ENCODE measurements at places on chromosomes 6 and 20. TPM values are rescaled to one million over a fixed set of nuclear protein-coding genes. Genes with fewer than 3 reads are reported as not detected.

- DNase-seq = no peak
These were observed 59.3 kb upstream of the SPTLC3 start for GRCh38 chr20:12949429-12949980.

DNA sequence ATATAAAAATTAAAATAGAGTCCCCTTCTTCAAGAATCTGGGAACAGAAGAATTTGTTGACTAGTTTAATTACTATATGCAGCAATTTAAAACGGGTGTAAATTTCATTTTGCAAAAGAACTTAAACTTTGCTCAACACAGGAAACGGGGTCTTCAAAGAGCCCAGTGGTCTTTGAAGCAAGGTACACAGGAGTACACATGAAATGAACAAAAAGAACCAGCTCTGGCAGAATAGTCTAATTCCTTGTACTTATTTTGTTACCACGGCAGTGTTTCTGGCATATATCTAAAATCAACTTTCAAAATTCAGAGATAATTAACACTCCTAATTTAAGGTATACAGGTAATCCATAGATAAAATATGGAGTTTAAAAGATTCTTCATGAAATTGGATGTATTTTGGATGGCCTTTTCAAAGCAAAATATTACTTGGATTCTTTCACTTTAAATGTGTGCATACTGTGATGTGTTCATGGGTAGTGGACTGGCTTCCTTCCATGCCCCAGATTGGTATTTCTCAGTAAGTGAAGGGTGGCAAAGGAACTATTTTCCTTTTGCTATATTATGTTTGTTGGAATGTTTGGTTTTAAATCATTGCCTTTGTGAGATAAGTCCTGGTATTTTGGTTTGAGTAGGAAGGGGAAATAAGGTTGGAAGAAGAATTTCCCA is 96.8 kb upstream of the THEMIS start:
- DNase-seq = no peak

GRCh38 chr20:4041748-4042411 is 26.5 kb upstream of the RNF24 start:
- peak; percentile 99 for DNase-seq

DNA sequence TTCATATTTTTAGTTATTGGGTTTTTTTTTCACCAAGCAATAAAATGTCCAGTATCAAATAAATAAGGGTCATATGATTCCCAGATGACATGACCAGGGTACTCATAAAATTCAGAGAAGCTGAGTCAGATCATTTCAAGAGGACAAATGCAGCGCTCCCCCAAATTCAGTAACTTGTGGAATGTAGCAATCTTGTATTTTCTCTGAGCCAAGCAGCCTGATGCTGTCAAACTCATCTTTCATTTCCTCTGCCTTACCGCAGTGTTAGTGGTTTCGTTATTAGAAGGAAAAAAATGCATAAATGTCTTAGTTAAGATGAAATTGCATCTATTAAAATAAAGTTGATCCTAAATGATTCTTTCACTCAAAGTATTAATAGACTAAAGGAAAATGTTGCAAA is 57.8 kb upstream of the EDN1 start:
- DNase-seq = no peak

DNA sequence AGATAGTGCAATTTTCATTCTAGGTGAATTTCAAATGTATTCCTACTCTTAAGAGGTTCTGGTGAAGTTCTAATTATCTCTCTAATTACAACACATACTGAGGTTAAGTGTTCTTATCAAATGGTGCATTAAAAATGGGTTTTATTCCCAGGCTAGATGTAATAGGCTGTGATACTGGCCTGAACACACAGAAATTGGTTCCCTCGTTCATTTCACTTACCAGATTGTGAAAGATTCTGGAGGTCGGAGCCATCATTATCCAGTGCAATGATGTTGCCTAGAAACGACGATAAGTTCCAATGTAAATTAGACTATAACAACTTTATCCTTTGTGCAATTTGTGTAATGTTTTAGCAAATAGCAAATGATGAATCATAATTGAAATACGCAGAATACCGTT is 172.6 kb upstream of the SOX4 start:
- no peak for DNase-seq

Gene JPH2
- not detected for total RNA-seq

Gene ADGRF4
- 0.25 TPM for total RNA-seq

Gene CST5
- not detected for total RNA-seq

DNA sequence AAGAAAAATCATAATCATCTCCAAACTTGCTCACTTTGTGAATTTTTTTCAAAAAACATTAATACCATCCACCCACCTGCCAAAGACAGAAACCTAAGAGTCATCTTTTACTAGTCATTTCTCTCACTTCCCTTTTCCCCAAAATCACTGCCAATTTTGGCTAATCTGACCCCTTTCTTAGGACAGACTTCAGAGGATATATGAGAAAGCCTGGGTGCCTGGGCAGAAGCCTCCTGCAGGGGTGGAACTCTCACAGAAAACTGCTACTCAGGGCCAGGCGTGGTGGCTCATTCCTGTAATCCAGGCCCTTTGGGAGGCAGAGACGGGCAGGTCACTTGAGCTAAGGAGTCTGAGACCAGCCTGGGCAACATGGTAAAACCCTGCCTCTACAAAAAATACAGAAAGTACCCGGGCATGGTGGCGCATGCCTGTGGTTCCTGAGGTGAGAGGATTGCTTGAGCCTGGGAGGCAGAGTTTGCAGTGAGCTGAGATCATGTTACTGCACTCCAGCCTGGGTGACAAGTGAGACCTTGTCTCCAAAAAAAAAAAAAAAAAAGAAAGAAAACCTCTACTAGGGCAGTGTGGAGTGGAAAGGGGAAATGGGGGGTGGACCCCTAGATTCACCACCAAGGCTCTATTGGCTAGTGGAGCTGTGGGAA is 3.8 kb downstream of the DEK start:
- peak; percentile 84 for DNase-seq

- no peak for DNase-seq
These were observed 386.6 kb upstream of the ARID1B start for GRCh38 chr6:156390621-156391020.

DNA sequence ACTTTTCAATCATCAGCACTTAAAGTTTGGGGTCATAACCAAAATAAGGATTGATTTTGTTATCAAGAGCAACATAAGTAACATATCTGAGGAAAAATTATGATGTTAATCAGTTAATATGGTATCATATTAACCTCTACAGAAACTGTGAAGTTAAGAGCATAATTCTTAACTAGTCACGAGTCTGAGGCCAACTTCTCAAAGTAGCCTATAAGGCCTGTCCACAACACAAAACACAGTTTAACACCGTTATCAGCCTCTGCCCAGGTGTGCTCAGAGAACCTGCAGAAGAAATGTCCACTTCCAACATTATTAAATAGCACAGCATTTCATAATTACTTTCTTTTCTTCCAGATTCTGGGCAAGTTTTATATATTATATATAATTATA is 1.1 kb downstream of the STX7 start:
- DNase-seq = no peak

- no peak for DNase-seq
These were observed 105.8 kb upstream of the ADGRF1 start for GRCh38 chr6:47147836-47148344.

Gene DLK2
- 13.7 TPM for total RNA-seq

Gene TCP11
- total RNA-seq = not detected

DNA sequence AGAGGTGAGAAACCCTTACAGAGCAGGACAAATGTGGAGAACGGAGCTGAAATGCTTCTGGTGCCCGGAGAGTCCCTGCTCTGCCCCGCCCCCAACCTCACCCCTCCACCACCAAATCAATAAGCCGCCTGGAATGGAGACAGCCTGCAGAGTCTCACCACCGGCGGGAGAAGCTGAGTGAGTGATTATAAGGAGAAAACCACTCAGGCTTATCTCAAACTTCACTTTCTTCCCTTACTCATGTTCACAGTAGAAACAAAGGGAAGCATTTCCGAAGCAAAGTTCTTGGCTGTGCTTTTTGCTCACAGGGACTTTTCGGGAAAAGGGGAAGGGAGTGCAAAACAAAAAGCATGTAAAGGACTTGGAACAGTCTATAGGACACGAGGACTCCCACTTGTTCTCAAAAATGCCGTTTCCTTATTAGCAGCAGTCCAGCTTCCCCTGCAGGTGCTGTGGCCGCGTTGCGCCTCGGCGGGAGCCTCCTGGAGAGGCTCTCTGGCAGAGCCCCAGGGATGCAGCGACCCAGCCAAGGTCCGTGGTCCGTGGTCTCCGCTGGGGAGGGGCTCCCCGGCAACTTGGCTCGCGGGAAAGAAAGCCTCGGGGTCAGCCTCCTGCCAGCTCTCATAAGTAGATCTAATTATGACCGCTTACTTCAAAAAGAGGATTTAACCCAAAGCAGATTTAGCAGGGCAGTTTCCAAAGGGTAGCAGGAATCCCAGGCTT is 64.8 kb upstream of the TMEM30A start:
- no peak for DNase-seq

- no peak for DNase-seq
These were observed 94.3 kb downstream of the RAMACL start for GRCh38 chr6:166492092-166492741.

All from H4 (cell line).